ENCODE measurements at places on chromosomes 6 and 20. TPM values are rescaled to one million over a fixed set of nuclear protein-coding genes. Genes with fewer than 3 reads are reported as not detected.

GATA5 gene
- total RNA-seq = 4.7 TPM

UNC5CL gene
- total RNA-seq = 0.62 TPM

IRF4 gene
- 0.29 TPM for total RNA-seq

ID4 gene
- 3.8 TPM for total RNA-seq
